ENCODE measurements at places on chromosomes 5 and 9.
A peak's percentile ranks its signal among the peaks of the same experiment; 100 is the strongest.

- DNase-seq: no peak
These were observed 96.3 kb downstream of the PCDH1 start for GRCh38 chr5:141781910-141782309.

DNA sequence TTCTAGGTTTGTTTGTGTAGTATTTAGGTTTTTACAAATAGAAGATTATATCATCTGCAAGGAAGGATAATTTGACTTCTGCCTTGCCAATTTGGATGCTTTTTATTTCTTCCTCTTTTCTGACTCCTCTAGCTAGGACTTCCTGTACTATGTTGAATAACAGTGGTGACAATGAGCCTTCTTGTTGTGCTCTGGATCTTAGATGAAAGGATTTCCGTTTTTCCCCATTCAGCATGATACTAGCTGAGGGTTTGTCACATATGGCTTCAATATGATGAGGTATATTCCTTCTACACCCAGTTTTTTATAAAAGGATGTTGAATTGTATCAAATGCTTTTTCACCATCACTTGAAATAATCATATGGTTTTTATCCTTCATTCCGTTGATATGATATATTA lies 101.4 kb downstream of the FBXO4 start:
- no peak for DNase-seq

DNA sequence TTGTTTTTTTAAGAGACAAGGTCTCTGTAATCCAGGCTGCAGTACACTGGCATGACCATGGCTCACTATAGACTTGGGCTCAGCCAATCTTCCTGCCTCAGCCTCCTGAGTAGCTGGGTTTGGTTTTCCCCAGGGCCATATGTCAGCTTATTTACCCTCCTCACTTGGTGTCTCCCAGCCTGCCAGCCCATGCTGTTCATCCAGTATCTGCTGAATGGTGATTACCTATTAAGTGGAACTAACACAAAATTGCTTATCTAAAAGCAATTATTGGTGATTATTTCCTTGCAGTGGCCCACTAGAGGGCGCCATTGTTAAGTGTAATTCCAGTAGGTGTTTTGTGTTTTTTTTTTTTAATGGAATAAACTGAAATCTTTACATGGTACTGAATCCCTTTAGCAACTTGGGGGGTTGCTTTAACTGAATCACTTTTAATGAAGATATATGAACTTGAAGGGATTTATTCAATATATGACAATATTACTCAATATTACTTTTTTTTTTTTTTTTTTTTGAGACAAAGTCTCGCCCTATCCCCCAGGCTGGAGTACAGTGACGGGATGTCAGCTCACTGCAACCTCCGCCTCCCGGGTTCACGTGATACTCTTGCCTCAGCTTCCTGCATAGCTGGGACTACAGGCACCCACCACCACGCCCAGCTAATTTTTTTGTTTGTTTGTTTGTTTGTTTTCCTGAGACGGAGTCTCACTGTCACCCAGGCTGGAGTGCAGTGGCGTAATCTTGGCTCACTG lies 13.8 kb downstream of the EXOSC2 start:
- DNase-seq: peak; percentile 39

- DNase-seq: no peak
These were observed 198.8 kb downstream of the SMARCA2 start for GRCh38 chr9:2213830-2214468.

GRCh38 chr5:119217183-119217582 lies 138.6 kb upstream of the TNFAIP8 start:
- DNase-seq: no peak

DNA sequence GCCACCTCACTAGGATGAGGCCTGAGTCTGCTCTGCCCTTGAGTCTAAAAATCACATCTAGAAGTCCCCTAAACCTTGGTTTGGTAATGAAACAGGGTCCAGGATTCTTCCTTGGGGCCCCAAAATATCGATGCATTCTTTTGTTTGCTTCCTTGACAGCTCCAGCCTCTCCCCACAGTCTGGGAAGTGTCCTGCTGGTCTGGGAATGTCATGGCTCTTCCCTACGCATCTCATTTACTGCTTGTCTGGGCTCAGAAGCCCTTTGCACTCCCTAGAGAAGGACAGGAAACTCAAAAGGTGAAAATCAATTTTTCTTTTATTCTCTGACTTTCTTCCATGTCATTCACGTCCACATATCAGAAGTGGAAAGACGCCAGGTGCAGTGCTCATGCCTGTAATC lies 115.8 kb downstream of the DRD1 start:
- DNase-seq: no peak

GRCh38 chr9:81635521-81636254 lies 53.7 kb downstream of the TLE1 start:
- DNase-seq: no peak

- no peak for DNase-seq
These were observed 83.0 kb upstream of the GLIS3 start for GRCh38 chr9:4382722-4383317.

DNA sequence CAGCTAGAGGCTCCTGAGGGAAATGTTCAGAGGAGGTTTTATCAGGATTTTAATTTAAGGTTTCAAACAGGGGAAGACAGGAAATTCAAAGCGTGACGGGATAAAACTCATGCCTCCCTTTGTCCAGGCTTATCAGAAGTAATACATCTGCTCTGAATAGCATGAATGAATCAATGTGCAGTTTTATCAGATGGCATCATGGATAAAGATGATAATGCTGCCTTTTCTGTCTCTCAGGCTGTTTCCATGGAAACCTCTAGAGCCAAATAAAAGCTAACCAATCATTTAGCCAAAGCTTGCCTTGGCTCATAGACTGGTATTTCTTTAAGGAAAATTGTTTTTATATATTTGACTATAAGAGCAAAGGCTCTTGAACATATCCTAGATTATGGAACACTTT lies 16.4 kb downstream of the MFAP3 start:
- DNase-seq: no peak

DNA sequence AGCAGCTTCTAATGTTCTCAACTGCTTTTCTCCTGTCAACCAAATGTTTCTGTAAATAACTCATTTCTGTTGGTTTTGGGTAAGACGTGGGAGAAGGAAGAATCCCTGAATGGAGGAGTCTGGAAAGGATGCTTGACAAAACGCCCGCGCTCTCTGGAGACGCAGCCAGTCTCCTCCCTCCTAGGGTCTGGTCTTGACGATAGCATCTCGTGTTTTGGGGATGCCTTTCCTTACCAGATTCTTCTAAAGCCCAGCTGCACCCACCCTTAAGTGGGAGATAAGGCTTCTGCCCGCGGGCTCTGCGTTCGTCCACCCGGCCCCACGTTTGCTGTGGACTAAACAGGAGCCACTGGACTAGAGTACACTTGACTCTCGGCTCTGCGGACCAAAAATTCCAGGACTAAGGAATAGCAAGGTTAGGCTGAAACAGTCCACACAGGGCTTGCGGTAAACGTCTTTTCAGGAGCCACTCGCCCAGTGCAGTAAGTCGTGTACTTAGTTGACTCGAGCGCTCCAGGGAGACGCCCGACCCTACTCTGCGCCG lies 491 bp upstream of the CTSL start:
- no peak for DNase-seq
